ENCODE measurements at places on chromosomes 4 and X.

DNA sequence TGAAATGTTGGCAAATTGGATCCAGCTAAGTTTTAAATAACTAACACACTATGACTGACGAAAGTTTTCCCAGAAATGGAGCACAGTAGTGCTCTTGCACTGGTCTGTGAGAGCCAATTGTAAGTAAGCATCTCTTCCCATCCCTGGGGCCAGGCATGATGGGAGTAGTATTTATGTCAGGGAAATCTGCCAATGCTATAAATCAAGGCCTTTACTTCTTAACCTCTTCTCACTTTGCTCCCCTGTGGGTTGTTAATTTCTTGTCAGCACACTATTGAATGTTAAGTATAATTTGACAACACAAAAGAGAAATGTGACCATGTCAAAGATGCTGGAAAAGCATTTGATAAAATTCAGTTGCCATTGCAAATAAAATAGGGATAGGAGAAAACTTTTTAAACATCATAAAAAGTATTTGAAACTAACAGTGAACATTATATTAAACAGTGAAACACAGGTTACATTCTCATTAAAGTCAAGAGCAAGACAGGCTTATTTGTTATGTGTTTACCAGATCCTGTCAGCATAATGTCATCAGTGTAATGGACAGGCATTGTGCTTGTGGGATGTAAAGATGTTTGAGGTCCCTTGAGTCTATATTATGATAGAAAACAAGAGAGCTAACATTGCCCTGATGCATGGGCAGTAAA lies 5.0 kb downstream of the F8A1 start:
- no peak for DNase-seq

DNA sequence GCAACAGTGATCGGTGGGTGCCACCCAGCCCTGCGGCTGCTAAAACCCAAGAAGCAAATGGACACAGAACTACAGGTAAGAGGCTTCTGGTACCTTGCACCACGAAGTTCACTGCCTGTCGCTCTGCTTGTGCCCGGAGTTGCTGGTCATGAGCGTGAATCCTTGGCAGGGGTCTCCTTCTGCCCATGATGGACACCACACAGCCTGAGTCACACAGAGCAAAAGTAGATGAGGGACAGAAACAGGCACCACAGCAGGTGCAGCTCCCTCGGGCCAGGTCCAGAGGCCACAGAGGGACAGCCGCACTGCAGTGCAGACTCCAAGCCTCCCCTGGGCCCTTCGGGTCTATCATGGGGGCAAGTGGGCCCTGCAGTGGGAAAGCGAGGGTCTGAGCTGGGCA lies 22.4 kb downstream of the NAT8L start:
- no peak for DNase-seq

DNA sequence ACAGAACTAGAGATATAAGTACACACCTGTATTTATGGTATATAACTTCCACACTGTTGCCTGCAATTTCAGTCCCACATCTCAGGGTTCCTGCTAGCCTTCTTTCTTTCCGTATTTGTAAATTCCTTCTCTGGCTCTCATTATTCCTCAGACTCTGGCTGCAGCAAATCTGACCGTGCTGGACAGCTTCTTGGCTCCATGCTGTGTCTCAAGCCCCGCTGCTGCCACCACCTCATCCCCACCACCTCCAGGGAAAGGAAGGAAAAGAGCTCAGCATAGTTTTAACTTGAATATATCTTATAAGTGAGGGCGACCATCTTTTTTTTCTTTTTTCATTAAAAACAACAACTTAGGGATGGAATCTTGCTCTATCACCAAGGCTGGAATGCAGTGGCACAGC lies 155.6 kb upstream of the CXCL13 start:
- peak; percentile 25 for DNase-seq

DNA sequence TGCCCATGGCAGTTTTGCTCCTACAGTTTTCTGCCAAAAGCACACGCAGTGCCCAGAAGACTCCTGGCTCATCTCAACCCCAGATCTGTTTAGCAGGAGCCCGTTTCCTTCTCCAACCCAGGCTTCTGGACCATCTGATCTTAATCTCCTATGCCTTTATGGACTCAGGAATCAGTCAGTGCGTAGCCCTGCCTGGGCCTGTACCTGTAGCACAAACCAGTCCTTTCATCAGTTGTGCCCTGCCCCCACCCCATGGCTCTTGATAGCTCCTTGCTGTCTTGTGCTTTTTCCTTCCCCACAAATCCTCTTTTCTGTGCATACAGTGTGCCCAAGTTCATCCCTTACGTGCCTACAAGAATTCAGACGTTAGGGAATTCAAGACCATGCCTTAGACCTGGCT lies 1.5 kb downstream of the ZNF718 start:
- no peak for DNase-seq

- DNase-seq, result no peak
These were observed 559 bp upstream of the RHOH start for GRCh38 chr4:40196272-40196671.

GRCh38 chr4:123176605-123177004 lies 220.0 kb upstream of the SPRY1 start:
- DNase-seq, result no peak

- no peak for DNase-seq
These were observed 283.5 kb downstream of the C4orf33 start for GRCh38 chr4:129379429-129379828.

DNA sequence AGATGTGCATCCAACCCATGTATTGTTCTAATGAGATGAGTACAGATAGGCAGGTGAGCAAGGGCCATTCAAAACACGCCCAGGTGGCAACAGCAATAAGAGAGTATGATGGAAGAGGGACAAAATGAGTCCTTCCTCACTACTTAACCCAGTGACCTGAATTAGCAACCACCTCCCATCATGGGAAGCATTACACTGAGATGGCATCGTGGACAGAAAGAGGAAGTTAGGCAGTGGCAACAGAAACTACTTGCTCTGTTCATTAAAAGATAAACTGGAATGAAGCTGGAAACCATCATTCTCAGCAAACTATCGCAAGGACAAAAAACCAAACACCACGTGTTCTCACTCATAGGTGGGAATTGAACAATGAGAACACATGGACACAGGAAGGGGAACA lies 17.2 kb downstream of the RXFP1 start:
- DNase-seq, result no peak

DNA sequence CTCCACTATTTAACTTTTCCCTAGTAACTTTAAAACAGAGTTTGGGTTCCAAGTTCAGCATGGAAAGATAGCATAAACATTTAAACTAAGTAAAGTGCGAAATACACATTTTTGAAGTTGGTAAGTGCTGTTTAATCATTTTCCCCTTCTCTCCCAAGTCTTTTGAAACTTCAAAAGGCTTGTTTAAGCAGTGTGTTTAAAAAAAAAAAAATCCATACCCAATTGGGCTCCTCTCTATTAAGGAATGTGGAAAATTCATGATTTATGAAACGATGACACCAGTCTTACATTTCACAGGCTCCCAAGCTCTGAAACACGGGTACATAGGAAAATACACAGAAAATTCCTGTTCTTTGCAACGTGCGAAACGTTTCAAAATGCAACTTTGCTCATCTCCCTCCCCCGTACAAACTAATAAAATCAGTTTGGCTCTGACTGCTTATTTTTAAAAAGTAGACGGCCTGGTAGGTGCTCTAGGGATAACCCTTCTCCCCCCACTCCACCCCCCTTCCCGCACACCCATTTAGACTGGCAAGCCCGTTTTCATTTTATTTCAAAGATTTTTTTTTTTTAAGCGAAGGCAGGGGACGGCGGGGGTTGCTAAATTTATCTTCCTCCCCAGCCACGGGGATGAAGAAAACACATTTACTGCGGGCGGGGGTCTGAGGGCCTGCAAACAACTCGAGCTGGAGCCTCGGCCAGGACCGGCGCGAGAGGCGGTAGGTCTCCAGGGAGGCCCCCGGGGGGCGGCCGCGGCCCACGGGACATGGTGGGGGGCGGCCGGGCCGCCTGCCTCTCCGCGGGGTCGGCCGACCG lies 786 bp upstream of the ZFX start:
- DNase-seq, result no peak

DNA sequence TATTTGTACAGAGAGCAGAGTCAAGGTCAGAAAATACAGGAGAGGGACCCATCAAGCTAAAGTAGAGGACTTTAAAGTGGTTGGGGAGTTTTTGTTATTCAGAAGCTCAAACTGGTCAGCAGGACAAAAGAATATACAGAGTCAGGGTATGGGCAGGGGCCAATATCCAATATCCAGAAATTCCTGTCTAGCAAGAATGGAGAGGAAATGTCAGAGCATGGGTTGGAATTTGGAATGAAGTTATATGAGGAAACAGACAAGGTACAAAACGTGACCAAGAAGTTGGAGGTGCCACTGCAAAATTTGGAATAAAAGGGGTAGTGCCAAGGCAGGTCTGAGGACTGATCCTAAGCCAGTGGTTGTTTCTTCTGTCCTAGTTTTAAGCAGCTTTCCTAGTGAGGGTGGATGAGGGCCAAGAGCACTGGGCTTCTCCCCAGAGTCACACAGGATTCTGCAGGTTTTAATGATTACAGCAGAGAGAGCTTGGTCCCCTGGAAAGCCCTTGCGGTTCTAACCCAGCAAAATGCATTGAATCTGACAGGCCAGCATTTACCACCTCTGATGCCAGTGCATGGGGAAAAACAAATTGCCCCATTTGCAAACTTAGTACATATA lies 304.7 kb upstream of the FTHL17 start:
- no peak for DNase-seq

DNA sequence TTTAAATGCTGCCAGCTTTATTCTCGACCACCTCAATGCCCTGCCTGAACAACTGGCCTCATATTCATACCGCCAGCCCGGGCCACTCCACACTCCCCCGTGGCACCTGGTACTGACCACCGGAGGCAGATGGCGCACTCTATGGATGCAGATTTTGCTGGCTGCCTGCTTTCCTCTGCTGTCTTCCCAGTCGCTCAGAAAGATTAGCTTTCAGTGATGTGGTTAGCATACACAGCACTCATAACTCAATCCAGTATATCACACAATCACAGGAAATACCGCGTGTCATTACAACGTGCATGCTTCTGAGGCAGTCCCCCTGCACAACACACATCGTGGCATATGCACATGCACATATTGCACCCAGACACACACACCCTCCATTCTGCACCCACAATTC lies 147.2 kb upstream of the BCOR start:
- DNase-seq, result peak; percentile 82

DNA sequence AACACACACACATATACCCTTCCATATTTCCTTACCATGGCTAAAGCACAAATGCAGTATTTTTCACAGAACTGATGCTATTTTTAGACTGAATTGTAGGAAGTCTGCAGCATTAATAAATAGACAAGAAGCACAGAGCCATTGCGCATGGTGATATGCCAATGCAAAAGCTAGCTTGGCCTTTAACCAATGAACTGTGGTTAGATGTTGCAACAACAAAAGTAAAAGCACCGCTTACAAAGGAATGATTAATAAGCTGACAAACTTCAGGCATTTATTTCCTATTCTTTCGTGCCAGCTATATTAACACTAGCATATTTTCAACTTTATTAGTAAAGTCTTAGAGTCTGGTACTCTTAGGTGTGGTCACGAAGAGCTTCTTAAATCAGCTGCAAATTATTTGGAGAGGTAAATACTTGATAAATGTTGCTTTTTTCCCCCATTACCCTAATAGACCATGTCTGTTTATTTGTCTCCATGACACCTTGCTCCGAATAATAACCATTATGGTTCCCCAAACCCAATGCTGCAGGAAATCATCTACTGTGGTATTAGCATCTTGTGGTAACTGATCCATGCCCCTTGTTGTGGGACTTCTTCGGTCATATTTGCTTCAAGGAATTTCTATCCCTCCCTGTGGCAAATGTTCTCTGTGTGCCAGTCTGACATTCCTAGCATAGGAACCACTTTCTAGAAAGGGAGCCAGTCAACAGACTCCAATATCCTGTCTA lies 306.1 kb upstream of the TAPT1 start:
- DNase-seq, result peak; percentile 95

DNA sequence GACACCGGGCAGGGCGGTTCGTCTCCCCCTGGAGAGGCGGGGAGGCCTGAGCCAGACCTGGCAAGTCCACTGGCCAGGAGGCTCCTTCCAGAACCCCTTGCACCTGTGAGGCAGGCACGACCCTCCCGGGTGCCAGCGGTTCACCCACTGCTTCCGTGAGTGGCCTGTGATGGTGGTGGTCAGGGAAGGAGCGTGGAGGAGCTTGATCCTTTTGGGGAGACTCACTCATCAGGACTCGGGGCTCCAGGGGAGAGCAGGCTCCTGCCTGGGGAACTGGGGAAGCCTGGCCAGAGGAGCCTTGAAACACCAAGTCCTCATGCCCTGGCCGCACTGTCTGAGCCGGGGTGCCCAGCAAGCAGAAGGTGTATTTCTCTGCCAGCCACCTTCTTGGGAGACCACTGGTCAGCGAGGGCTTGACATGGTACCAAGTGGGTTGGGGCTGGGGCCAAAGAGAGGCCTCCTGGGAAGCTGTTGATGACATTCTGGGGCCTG lies 860 bp downstream of the FAM50A start:
- no peak for DNase-seq

All from cardiac muscle cell (in vitro differentiated cells and primary cell).